ENCODE measurements at places on chromosomes 1 and 21. TPM values are rescaled to one million over a fixed set of nuclear protein-coding genes. Genes with fewer than 3 reads are reported as not detected.

DNA sequence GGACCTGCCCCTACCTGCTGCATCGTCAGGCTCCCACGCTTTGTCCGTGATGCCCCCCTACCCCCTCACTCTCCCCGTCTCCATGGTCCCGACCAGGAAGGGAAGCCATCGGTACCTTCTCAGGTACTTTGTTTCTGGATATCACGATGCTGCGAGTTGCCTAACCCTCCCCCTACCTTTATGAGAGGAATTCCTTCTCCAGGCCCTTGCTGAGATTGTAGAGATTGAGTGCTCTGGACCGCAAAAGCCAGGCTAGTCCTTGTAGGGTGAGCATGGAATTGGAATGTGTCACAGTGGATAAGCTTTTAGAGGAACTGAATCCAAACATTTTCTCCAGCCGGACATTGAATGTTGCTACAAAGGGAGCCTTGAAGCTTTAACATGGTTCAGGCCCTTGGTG, 8.9 kb downstream of the SPATA46 start:
- no peak for DNase-seq

- no peak for DNase-seq
Observed at GRCh38 chr1:2388004-2388913, 3.1 kb downstream of the MORN1 start.

GRCh38 chr21:44699502-44700001, 2.6 kb downstream of the KRTAP10-12 start:
- no peak for DNase-seq

DNA sequence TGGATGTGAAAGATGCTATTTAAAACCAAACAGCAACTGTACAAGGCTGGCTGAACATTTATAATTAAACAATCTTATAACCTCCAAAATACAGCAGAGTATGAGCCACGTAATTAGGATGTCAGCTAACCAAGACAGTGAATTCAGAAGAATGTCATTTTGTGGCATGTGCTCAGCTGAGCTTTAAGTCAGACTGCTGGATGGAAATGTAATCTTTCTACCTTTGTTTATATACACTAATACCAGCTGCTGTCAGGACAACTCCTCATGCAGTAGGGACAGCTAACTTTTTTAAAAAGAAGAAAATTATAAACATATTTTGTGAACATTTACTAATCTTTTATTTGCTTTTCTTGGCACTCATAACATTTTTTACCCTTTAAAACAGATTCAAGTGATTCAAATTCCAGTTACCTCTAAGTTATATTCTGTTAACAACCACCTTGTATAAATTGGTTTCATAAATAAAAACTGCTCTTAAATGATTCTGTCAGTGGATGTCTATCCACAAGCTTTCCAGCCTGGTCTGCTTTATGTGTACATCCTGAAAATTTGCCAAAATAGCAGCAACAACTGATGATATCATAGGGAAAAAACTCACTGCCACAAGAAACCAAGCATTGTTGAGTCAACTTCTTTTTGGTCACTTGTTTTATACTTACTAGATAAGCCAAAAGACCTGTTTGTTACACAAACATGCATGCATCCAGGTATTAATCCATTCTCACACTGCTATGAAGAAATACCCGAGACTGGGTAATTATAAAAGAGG, 36.1 kb downstream of the DPH5 start:
- DNase-seq = no peak

GRCh38 chr1:35646043-35646442, 4.7 kb upstream of the PSMB2 start:
- no peak for DNase-seq

- DNase-seq = no peak
Observed at GRCh38 chr1:99829269-99829668, 20.9 kb upstream of the AGL start.

RXFP4 gene
- total RNA-seq = not detected

FHAD1 gene
- not detected for total RNA-seq

CELF3 gene
- not detected for total RNA-seq

CCDC30 gene
- 1.5 TPM for total RNA-seq

FAM163A gene
- total RNA-seq = not detected
